ENCODE measurements at places on chromosomes 7 and 10.

DNA sequence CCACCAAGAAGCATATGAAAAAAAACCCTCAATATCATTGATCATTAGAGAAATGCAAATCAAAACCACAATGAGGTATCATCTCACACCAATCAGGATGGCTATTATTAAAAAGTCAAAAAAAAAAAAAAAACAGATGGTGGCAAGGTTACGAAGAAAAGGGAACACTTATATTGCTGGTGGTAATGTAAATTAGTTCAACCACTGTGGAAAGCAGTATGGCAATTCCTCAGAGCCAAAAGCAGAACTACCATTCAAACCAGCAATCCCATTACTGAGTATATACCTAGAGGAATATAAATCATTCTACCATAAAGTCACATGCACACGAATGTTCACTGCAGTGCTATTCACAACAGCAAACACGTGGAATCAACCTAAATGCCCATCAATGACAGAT lies 46.0 kb downstream of the CNOT4 start:
- no peak for DNase-seq

- DNase-seq, result no peak
These were observed 63.3 kb downstream of the CTTNBP2 start for GRCh38 chr7:117809958-117810357.

DNA sequence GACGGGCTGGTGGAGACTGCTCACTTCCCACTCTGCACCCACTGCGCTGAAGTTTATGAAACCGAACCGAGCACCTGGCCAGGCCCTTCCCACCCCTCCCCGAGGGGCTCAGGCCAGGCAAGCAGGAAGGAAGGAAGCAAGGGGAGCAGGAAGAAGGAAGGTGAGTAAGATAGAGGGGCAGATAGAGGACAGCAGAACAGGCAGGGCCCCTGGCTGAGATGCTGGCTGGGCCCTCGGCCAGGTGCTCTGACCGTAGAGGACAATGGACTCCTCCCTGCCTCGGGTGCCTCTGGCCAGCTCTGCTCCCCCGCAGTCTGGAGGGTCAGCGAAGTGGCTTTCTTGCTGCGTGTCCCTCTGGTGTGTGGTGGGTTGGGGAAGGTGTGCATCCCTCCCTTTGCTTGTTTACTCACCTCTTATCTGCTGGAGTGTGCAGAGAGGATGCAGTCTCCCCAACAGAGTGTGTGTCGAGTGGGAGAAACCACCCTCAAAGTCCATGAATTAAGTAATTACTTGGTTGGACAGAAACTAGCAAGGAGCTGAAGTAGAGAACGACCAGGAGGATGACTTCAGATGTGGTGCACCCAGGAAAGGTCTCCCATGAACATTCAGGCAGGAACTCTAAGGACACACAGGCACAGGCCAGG lies 82.8 kb upstream of the PPP2R2D start:
- no peak for DNase-seq

DNA sequence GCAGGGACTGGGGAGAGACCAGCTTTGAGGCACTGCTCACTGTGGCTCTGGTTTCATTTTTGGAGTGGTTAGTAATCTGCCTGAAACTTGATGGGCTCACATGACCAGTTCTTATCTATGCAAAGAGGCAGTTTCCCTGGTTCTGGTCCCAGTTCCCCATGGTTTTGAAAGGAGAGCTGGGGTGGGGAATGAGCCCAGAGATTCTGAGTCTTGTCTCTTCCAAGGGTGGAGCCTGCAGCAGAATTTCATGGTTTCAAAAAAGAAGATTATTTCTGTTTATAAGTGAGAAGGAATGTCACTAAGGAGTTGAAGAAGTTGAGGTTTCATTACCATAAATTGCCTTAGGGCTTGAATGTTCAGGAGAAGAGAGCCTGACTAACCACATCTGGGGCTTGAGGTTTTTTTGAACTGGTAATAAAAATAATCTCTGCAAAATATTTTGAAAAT lies 190.2 kb upstream of the HABP2 start:
- no peak for DNase-seq

Data from sciatic nerve (tissue), 2 donors.